CD4-positive, alpha-beta T cell treated with Interleukin-4 for 1 hour (primary cell): ENCODE measurements at places on chromosomes 5 and 9.

DNA sequence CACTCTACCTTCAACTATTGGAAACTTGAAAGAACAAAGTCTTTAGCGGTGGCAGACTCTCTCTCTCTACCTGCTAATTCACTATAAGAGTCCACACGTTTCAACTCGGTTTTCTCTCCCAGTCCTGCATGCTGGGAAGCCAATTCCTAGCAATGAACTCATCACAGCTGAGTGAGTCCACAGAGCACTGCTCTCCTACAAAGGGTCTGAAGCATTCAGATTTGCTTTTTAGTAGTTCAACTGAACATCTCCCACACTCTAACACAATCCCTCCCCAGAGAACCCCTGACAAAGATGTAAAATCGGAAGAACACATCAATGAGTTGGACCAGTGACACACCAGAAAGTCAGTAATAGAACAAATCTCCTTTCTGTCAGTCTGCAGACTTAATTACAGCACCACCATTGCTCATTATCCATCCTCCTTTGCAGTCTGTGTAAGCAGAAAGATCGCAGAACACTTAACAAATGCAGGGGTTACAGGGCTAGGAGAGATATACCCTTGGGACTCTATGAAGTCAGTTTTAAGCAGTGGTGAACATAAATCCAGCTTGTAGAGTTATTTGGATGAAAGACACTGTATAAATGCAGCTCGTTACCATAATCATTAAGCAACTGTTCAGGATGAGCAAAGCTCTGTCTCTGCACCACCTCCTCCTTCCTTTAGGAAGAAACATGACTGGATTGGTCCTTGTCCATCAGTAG lies 353.4 kb upstream of the GRIA1 start:
- DNase-seq, result no peak

- no peak for DNase-seq
Observed at GRCh38 chr5:172790496-172790889, 19.5 kb upstream of the DUSP1 start.

DNA sequence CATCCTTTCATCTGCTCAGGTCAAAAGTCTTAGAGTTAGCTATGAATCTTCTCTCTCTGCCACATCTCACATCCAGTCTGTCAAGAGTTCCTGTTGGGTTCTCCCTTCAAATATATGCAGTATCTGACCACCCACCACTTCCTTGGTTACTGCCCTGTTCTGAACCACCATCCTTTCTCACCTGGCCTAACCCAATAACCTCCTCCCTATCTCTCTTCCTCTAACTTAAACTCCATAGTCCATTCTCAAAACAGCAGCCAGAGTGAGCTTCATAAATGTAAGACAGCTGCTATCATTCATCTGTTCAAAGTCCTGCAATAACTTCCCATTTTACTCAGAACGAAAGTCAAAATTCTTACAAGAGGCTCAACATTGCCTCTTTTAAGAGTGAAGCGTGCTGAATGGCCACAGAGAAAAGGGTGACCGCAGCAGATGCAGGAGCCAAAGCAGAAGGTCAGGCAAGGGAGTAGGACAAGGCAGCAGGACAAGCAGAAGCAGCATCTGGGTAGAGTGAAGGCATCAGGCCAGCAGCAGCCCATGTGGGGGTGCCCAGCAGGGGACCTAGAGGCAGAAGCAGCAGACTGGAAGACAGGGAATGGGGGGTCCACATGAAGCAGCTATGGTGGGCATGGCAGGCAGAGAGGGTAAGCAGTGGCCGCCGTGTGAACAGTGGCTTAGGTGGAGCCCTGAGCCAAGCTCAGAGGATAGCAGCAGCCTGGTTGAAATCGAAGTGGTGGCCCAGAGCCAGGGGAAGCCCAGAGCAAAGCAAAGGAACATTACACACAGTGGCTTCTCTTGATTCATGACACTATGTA lies 39.3 kb upstream of the CDC42SE2 start:
- DNase-seq, result peak; percentile 45

DNA sequence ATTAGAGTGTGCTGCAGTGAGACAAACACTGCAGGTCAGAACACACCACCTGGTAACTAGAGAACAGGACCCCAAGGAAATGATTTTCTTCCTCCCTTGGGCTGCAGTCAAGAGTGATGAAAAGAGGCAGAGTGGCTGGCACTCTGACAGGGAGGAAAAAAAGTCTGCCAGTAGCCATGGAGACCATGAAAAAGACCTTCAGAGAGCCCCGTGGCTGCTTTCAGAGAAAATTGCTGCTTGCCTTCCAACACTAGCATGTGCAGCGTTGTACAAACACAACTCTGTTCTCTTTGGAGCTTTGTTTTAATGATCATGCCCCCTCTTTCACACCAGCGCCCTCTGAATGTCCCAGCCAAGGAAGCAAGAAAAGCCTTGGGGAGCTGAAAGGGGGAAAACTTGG lies 68.8 kb downstream of the ANKRD55 start:
- no peak for DNase-seq

- no peak for DNase-seq
Observed at GRCh38 chr5:137706841-137707240, 29.0 kb downstream of the KLHL3 start.

GRCh38 chr5:107388141-107388861 lies 282.4 kb downstream of the EFNA5 start:
- no peak for DNase-seq

DNA sequence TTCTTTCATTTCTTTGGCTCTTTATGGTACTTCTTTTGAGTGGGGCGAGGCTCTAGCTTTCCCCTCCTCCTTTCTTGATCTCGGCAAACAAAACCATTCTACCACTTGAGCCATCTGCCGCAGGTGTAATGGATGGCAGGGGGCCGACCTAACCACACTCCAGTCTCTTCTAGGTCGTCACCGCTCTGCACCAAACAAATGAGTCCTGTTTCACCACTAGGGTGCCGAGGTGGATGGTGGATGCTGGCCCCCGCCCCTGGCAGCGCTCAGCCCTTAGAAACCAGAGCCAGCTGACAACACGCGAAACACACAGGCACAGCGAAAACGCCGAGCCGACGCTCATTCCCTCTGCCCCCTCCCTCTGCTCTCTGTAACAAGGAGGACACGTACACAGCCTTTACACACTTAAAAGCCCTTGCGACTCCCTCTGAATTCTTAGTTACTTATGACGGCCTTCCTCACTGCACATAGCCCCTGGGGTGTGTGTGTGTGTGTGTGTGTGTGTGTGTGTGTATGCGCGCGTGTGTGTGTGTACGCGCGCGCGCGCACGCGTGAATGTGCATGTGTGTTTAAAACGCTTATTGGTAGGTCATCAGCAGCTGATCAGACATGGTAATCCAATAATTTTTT lies 199.4 kb downstream of the MEF2C start:
- DNase-seq, result no peak

GRCh38 chr9:78221425-78221824 lies 14.4 kb upstream of the CEP78 start:
- no peak for DNase-seq

DNA sequence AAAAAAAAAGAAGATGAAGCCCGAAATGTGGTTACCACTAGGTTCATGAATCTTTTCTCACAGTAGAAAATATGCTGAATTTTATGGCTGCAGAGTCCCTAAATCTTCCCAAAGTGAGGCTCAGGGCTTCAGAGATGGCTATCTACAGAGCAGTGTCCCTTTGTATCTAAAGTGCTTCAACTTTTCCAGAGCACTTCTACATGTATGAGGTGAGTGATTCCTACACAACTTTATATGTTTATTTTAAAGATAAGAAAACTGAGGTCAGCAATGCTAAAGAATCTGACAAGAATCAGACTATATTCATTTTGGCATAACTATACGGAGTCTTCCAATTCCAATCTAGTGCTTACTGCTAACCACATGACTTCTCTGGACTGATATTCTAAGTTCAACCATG lies 53.2 kb downstream of the MRPS27 start:
- no peak for DNase-seq

- no peak for DNase-seq
Observed at GRCh38 chr5:79954620-79955019, 36.4 kb downstream of the MTX3 start.

DNA sequence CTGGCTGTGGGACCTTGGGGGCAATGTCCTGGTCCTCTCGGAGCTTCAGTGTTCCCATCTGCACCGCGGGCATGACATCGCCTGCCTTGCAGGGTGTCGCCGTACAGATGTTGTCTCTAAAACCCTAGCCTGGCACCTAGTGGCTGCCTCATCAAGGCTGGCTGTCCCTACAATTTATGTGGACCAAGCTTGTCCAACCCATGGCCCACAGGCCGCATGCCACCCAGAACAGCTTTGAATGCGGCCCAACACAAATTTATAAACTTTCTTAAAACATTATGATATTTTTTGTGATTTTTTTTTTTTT lies 18.3 kb upstream of the ASS1 start:
- no peak for DNase-seq

DNA sequence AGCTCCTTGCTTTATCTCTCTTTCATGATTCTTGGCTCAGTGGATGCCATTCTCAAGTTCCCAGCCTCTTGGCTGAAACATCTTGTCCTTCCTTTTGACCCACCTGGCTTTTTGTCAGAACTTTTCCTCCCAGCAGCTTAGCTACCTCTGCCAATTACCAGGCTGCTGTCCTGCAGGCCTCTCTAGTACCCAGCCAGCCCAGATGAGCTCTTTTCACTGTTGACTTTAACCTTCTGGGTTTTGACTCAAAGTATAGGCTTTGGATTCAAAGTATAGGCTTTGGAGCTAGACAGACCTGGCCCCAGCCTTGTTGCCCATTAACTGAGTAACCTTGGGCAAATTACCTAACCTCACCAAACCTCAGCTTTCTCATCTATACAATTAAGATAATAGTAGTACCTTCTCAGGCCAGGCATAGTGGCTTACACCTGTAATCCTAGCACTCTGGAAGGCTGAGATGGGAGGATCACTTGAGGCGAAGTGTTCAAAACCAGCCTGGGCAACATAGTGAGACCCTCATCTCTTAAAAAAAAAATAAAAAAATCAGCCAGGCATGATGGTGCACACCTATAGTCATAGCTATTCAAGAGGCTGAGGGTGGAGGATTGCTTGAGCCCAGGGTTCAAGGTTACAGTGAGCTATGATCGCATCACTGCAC lies 6.6 kb upstream of the TMEFF1 start:
- no peak for DNase-seq

DNA sequence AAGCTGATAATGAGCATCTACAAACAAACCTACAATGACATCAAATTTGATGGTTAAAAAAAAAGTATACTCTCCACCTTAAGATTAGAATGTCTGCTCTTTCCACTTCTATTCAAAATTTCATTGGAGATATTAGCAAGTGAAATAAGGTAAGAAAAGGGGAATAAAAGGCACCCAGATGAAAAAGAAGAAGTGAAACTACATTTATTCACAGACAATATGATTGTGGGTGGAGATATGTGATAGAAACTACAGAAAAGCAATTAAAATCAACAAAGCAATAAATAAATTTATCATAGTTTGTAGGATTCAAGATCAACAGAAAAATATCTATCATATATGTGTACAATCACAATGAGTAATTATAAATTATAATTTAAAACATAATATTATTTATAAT lies 395.1 kb upstream of the CCNH start:
- DNase-seq, result no peak

- DNase-seq, result no peak
Observed at GRCh38 chr9:116951588-116952435, 264.7 kb downstream of the TRIM32 start.

DNA sequence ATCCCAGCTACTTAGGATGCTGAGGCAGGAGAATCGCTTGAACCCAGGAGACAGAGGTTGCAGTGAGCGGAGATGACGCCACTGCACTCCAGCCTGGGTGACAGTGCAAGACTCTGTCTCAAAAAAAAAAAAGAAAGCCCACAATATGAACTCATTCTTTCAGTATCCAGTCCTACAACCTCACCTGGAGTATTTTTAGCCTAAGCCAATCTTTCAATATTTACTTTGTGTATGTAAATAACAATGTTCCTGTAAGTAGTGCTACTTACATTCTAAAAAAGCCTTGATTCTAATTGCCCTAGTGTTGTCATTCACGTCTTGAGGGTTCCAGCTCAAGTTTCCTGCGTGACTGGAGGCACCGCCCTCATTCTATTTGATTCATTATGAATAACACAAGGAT lies 62.0 kb downstream of the BHMT start:
- DNase-seq, result no peak

DNA sequence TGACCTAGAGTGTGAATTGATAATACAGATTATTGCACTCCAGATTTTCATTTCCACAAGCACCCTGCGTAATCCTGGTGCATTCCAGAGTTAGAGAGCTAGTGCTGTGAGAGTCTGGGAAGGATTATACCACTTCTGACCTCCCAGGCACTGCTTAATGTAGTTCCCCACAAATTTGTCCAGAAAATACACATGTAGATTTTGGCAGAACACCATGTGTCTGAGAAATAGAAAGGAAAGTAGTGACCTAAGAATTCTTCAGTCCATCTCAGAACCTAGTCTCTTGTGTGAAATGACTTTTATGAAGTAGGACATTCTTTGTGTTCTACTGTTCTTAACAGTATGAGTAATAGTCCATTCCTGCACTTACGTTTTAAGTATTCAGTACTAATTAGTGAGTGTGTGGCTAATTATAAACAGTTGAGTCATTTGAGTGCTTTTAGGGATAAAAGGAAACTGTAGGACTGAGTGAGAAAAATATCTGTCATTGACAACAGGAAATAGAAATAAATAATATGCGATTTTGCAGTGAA lies 27.8 kb upstream of the PTPDC1 start:
- DNase-seq, result no peak

DNA sequence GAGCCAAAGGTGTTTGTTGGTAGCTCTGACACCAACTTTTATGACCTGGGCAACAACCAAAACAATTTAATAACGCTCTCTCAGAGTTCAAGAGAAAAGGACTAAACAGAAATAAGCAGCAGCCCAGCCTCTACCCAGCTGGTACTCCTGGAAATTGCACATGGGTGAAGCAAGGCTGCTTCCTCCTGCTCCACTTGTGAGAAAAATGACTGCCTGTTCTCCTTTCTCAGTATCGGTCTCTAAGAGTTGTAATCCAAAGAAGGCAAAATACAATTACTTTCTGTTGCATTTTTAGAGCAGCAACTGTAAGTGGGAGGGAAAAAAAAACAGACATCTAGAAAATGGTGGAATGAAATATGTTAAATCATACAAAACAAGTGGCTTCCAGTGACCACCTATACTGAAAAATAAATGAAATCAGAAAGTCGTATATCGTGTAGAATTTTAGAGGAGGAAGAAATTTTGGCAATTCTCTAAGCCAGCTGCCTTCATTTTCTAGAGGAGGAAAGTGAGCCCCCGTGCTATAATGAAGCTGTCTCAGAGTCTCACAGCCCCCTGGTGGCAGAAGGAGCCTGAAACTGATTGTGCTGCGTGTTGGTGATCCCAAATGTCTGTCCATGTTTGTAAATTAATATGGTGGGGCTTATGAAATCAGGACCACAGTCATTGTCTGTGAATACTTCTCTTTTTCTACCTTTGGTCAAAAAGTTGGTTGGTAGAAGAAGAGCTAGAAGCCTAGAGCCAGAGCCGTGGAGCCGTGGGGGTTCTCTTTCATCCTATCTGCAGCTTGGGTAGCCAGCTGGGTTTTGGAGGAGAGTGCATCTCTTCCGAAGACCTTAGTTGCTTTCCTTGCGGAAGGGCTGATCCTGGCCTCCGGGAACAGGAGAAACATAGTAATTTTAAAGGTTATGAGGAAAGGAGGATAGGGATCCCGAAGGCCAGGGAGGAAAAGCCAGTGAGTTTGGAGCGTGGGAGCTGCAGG lies 139.9 kb downstream of the PIP5K1B start:
- DNase-seq, result peak; percentile 11

- no peak for DNase-seq
Observed at GRCh38 chr5:43425983-43426382, 13.8 kb upstream of the CCL28 start.

GRCh38 chr5:84445049-84445685 lies 60.5 kb upstream of the EDIL3 start:
- no peak for DNase-seq

- no peak for DNase-seq
Observed at GRCh38 chr5:17252543-17252942, 35.1 kb downstream of the BASP1 start.

GRCh38 chr5:177133096-177133852 lies at the start of gene NSD1:
TSS of gene NSD1 (plus strand) at chr5:177133773. CDS start at chr5:177135104, 1,331 bp downstream.
- peak; percentile 93 for DNase-seq
